T1000 (cell line): ENCODE measurements at places on chromosomes 13 and 19.

DNA sequence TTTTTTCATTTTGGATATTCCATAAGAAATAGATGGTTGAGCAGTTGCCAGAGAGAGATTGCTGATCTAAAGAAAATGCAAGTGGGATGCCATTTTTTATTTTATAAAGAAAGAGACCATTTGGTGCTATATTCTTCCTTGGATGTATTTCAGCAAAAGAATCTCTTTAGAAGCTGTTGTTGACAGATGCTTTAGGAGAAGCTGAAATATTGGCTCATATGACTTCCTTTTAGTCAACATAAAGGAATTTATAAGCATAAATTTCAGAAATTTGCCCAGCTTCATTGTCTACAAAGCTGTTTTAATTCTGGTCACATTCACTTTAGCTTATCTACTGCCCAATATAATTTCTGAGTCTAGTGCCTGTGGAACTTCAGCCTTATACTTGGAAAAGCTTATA lies 36.9 kb downstream of the POLR1D start:
- no peak for DNase-seq

GRCh38 chr13:42039457-42039945 lies 8.9 kb upstream of the DGKH start:
- no peak for DNase-seq

GRCh38 chr13:94525781-94526180 lies 46.3 kb upstream of the DCT start:
- no peak for DNase-seq

DNA sequence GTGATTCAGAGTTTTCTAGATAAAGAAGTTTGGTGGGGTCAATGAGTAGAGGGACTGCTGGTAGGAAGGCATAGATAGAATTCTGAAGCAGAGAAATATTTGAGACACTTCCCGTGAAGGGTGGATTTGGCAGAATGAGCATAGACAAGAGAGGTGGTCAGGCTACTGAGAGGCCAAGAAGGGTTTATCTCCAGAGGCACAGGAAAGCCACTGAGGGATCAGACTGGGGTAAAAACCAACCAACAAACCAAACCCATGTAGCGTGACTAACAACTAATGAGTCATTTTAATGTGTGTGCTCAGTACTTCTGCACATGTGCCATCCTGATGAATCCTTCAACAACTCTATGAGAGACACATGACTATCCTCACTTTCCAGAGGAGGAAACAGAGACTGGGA lies 60.0 kb upstream of the SERP2 start:
- DNase-seq, result no peak

- no peak for DNase-seq
Observed at GRCh38 chr19:49645592-49645991, 3.6 kb downstream of the SCAF1 start.

- DNase-seq, result no peak
Observed at GRCh38 chr19:2015608-2015950, at the start of gene BTBD2. BTBD2 (minus strand) TSS chr19:2015714; CDS start chr19:2015703, 11 bp downstream.

GRCh38 chr19:44447916-44448674 lies at the start of gene ZNF229:
ZNF229 (minus strand) TSS chr19:44448472; CDS start chr19:44442847, 5,625 bp downstream.
- DNase-seq, result peak; percentile 81

DNA sequence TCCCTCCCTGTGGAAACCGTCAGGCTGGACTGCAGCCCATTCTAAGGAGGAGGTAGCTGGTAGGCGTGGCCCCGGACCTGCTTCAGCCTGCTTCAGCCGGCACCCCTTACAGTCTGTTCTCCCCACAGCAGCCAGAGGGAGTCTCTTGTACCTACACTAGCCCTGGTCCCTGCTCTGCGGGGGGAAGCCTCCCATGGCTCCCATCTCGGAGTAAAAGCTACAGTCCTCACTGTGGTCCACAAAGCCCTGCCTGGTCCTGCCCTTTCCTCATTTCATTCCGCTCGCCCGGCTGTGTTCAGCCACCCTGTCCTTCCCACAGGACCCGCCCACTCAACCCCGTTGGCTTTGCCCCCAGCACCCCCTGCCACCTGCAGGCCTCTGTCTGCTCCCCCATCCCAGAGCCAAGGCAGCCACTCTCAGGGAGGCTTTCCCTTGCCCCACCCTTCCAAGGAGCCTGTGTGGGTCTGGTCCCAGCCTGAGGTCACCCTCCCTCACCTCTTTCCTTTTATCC lies 1.3 kb downstream of the PGLYRP1 start:
- no peak for DNase-seq

DNA sequence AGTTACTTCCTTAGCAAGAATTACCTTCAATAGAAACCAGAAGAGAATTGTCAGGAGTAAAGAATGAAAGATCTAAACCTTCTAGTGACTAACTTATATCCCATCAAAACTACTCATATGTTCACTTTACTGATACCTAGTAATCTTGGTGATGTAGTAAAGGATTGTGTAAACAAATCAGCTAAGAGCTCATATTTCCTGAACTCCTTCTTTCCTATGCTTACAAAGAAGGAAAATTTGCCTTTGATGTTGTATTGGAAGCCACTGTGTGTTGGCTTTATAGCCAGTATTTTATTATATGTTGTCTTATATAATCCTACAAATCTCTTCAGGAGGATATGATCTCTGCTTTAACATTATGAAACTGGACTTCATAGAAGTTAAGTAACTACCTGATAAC lies 671.0 kb downstream of the PCDH9 start:
- DNase-seq, result no peak

GRCh38 chr19:1117654-1118053 lies 13.9 kb downstream of the GPX4 start:
- no peak for DNase-seq

DNA sequence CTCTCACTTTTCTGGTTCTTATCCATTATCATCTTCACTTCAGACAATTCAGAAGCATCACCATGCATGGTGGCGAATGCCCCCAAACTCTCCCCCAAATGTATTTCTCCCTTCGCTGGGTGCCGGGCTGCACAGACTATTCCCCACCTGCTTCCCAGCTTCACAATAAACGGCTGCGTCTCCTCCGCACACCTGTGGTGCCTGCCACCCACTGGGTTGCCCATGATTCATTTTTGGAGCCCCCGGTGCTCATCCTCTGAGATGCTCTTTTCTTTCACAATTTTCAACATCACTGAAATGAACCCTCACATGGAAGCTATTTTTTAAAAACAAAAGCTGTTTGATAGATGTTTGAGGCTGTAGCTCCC lies 2.8 kb upstream of the F10 start:
- DNase-seq, result no peak

DNA sequence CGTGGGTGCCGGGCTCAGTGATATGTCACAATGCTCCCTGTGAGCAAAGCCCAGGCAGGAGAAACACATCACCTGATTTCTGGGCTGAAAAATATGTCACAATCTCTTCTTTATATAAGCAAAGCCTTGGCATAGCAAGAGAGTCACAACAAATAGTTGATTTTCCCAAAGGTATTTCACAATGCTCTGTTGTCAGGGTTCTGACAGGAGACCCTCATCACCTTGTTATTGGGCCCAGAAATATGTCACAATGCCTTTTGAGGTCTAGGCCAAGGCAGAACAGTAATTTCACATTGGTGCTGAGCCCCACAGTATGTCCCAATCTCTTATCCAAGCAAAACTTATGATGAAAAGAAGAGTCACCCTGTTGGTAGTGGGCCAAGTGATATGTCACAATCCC lies 125.7 kb downstream of the ZNF675 start:
- no peak for DNase-seq

DNA sequence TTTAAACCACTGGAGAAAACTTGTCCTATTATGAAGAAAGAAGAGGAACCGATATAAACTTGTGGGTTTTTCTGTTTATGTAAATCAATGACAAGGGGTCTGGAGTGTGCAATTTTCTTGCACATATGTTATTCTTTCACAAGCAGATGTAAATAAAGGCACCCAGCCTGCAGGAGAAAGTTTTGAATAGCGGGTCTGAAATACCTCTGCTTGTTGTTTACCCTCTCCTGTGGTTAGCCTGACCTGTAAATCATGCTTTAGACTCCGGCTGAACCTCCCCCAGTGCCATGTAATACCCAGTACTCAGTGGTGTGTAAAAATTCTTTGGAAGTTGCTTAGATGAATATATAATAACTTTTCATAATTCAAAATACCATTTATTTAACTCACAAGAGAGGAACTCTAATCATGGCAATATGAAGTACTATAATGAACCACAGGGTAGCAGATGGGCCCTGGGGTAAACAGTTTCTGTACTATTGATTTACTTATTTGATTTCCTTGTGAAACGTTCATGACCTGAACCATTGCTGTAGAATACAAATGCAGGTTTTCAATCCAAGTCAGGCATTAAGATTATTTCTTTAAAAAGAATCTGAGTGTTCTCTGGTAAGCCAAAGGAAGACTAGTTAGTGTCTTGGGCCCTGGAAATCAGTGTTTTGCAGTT lies 245.1 kb downstream of the LMO7 start:
- DNase-seq, result no peak

GRCh38 chr13:27208514-27208913 lies 36.9 kb upstream of the USP12 start:
- no peak for DNase-seq

- no peak for DNase-seq
Observed at GRCh38 chr13:77544355-77544754, 8.8 kb downstream of the SCEL start.

GRCh38 chr13:97313551-97314260 lies 91.6 kb downstream of the MBNL2 start:
- no peak for DNase-seq

DNA sequence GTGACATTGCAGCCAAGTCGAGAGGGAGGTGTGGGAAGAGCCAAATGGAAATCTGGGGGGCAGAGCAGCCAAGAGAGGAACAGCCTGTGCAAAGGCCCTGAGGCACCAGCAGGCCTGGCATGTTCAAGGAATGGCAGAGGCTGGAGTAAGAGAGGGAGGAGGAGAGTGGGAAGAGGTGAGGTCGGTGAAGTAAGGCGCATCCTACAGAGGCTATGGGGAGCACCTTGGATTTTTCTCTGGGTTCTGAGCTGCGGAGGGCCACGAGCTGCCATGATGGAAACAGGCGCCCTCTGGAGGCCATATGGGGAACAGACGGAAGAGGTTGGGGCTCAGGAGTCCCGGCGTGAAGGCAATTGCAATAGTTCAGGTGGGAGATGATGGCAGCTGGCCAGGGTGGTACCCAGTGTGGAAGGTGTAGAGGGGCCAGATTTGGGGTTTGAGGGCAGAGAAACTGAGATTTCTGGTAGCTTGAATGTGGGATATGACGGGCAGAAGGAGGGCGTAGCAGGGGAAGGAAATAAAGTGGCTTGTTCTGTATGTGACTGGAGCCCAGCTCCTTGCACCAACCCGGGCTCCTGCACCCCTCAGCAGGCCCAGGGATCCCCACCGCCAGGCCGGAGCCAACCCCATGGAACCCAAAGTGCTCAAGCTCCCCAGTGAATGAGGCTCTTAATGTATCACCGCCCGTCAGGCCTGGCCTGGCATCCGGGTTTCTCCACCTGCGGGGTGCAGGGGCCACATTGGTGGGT lies 20.5 kb upstream of the STRN4 start:
- DNase-seq, result no peak

- DNase-seq, result no peak
Observed at GRCh38 chr13:28459911-28460310, 35.0 kb downstream of the FLT1 start.

GRCh38 chr13:76641056-76641455 lies 245.1 kb downstream of the KCTD12 start:
- no peak for DNase-seq

GRCh38 chr19:18029617-18030338 lies 21.8 kb downstream of the ARRDC2 start:
- DNase-seq, result no peak

GRCh38 chr13:63684822-63685221 lies 2269.2 kb upstream of the PCDH20 start:
- no peak for DNase-seq

DNA sequence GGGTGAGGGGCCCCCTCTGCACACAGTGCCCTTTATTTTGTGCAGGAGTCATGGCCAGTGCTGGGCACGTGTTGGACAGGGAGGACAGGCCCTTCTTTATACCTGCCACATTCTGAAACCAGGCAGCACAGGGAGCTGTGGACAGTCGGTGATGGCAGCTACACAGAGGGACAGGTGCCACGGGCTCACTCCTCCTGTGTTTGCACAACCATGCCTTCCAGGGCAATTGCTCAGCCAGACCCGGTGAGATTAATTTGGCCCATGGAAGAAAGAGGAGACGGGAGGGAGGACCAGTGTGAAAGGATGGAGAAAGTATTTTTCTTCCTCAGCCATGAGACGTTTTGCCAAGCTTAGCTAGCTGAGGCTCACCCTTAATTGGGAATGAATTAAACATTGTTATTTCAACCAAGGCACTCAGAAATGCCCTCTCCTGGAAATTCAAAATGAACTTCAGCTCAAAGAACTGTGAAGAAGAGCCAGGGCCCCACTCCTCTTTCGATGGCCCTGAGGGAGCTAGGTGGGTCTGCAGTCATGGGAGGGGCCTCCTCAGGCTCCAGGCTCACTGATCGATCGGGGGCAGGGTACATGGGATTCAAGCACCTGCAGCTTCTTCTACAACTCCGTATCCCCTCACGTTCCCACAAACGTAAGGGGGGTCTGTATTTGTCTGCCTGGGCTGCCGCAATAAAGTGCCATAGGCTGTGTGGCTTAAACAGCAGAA lies 41.2 kb downstream of the SHISA2 start:
- no peak for DNase-seq

DNA sequence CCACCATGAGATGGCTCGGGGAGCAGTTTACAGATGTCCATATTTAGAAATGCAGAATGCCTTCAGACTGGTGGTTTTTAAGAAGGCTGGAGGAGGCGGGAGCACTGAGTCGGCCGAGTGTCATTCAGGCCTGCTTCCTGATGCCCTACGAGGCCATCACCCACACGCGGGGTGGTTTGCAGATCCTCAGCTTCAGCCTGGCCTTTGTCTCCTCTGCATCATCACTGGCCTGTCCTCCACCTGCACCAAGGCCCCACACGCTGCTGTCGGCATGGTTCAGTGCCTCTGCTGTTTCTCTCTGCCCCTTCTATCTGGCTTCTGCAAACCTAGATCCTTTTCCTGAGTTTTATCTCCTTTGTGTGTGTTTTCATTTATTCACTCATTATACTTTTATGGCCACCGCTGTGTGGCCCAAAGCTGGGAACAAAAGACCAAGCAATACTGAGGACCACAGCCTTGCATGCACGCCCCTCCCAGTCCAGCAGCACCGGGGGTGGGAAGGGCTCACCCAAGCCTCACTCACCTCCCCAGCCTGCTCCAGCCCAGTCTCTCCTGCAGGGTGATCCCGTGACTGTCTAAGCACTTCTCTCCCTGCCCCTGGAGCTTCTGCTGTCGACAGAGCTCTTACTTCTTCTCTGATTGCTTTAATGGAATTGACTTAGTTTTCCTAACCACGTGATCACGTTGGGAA lies 240.8 kb downstream of the TEX29 start:
- DNase-seq, result no peak

DNA sequence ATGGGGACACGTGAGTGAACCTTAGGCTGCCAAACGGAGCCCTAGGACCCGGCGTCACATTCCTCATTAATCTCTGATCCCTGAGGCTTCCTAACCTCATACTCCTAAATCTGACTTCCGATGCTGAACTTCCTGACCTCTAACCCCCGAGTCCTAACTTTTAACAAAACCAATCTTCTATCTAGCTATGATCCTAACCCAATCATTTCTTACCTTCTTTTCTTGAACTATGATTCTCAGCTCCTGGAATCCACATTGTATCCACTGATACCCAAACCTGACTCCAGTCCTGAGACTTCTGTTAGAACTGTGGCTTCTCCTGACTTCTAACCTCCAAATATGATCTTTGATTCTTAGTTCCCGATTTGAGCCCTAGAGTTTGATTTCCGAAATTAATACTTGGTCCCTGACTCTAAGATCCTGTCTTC lies 447 bp downstream of the NFKBIB start:
- DNase-seq, result no peak

GRCh38 chr13:98842070-98842469 lies 89.6 kb upstream of the SLC15A1 start:
- DNase-seq, result no peak

- no peak for DNase-seq
Observed at GRCh38 chr19:47653856-47654255, 44.9 kb downstream of the BICRA start.
